Mesothelial cell of epicardium (in vitro differentiated cells): ENCODE measurements at places on chromosomes 16 and 17. TPM values are rescaled to one million over a fixed set of nuclear protein-coding genes. Genes with fewer than 3 reads are reported as not detected.

GRCh38 chr16:14211856-14212543 is 140.9 kb downstream of the MRTFB start:
- DNase-seq, result no peak

GRCh38 chr17:4472286-4472685 is 26.4 kb upstream of the SPNS2 start:
- DNase-seq, result no peak

- no peak for DNase-seq
These were observed 38.0 kb upstream of the PHB1 start for GRCh38 chr17:49452661-49453060.

DNA sequence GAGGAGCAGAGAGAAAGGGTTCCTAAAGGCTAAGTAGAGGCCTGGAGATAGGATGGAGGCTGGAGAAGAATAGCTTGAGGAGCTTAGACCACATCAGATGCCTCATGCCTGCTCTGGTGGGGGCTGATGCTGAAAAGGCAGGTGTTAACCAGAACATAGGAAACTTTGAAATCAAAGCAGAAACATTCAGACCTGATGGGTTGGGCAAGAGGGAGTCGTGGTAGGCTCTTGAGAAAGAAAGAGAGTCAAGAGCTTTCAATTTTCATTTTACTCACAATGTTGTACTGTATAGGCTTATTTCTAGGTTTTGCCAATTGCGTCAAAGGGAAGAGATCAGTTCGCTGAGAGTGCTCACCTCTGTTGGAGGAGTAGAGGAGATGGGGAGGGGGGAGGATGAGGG is 406.6 kb upstream of the SALL1 start:
- DNase-seq, result no peak

DNA sequence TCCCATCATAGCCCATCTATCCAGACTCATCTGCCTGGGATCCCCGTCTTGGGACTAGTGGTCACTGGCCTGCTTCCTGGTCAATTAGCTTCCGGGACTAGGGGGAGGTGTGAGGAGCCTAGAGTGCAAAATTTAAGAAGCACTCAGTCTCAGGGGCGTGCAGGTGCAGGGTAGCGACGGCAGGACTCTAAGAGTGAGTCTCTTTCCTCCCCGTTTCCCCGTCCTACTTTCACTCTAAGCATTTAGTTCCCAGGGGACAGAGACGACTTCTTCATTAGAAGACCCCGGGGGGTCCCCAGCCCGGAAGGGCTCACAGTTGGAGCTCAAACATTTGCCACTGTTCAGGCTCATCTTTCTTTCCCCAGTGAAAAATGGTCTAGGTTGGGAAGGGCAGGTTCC is 677 bp upstream of the ZNHIT3 start:
- DNase-seq, result no peak

DNA sequence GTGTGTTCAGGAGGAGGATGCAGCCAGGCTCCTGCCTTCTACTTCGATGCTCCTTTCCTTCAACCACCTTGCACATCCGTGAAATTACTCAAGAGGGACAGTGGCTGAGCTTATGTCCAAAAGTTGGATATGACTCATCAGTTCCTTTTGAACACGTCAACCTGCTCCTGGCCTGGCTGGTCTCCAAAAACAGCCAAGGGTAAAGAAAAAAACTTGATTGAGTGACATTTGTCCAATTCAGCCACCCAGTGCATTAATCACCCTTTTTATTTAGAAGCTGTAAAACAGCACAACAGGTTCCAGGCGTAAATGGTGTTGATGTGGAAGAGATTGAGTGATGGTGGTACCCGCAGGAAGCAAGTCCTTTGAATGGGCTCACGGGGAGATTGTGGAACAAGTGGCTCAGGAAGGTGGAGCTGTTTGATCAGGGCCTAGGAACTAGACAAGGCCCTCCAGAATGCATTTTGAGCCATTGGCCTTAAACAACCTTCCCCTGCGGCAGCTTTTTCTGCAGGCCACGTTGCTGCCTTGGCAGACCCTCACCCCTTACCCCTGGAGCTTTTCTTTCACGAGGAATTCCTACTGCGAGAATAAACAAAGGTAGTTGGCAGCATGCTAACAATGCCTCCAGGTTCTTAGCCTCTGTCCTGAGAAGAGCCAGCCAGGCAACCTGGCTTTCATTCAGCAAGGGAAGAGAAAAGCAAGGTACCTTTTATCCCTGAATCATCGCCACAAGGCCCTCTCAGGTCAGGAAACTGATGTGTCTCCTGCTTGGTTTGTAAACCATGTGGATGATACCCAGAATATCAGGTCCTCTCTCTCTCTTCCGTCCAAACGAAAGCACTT is 173.3 kb upstream of the CACNG5 start:
- DNase-seq, result no peak

The RNF222 gene
- not detected in 3 replicates for total RNA-seq

The KRT23 gene
- total RNA-seq, result 2.3 to 2.8 TPM (median 2.6 TPM) in 3 replicates
